ENCODE measurements at places on chromosomes 1 and 21. TPM values are rescaled to one million over a fixed set of nuclear protein-coding genes. Genes with fewer than 3 reads are reported as not detected.
A peak's percentile ranks its signal among the peaks of the same experiment; 100 is the strongest.

DNA sequence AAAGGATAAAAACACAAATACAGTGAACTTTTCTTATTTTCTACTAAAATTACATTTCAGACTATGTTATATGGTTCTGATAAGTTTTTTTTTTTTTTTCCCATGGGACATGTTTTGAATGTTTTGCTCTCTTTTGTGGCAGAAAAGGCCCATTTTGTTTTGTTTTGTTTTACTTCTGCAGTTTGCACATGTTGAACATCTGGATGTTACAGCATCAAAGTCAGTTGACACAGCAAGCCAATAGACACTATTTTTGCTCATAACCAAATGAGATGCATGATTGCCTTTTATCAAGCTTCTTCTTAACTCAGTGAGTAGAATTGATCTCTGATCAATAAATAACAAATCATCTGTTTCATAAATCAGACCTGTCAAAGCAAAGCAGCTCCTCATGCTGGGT lies 904.2 kb downstream of the ADGRL2 start:
- no peak overlapping the region for H3K4me3 ChIP-seq
- no peak overlapping the region for H3K27ac ChIP-seq
- no peaks in the 10 kb centered on the region for H3K27me3 ChIP-seq
- no peaks in the 10 kb centered on the region for H3K36me3 ChIP-seq
- DNase-seq = no peak

DNA sequence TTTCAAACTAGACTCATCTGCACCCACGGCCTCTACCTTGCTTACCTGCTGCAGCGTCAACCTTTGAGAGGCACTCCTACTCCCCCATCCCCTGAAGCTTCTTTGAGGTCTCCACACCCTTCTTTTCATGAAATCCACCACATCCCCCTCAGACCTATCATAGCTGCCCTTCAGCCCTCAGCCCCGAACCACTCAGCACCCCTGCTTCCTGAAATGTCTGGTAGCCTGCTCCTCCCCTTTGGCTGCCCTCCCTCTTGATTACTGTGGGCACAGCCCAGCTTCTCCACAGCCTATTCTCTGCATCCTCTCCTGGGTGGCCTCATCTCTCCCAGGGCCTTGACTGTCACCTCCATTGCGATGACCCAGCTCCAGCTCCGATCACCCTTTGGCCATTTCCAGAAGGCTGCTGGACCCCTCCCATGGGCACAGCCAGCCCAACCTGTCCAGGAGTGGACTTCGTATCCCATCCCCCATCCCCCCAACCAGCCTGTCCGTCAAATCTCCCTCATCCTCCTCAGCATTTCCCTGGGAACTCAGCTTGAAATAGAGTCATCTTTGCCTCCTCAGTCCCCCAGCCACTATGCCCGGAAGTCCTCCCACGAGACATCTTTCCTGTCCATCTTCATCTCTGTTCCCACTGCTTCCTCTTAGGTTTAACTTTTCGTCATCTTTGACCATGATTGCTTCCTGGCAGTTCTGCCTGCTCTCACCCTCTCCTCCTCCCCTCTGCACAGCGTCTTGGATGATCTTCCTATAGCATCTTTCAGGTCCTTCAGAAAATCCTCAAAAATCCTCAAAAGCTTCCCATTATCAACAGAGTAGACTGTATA lies 6.1 kb upstream of the ADORA1 start:
- H3K27me3 ChIP-seq = peaks cover 55% of the 10 kb centered on the region
- no peaks in the 10 kb centered on the region for H3K4me1 ChIP-seq
- no peak for DNase-seq
- no peaks in the 10 kb centered on the region for H3K36me3 ChIP-seq
- H3K4me3 ChIP-seq = no peak overlapping the region
- H3K27ac ChIP-seq = no peak overlapping the region

- no peaks in the 10 kb centered on the region for H3K4me1 ChIP-seq
- peaks cover 5% of the 10 kb centered on the region for H3K27me3 ChIP-seq
- DNase-seq = no peak
- no peak overlapping the region for H3K4me3 ChIP-seq
- no peaks in the 10 kb centered on the region for H3K36me3 ChIP-seq
Measured at GRCh38 chr1:2038229-2038628, 12.0 kb upstream of the PRKCZ start.

- H3K36me3 ChIP-seq = no peaks in the 10 kb centered on the region
- H3K27me3 ChIP-seq = no peaks in the 10 kb centered on the region
- H3K4me1 ChIP-seq = peaks cover 5% of the 10 kb centered on the region
- no peak overlapping the region for H3K4me3 ChIP-seq
- no peak for DNase-seq
Measured at GRCh38 chr1:24737368-24738117, 7.7 kb upstream of the CLIC4 start.

DNA sequence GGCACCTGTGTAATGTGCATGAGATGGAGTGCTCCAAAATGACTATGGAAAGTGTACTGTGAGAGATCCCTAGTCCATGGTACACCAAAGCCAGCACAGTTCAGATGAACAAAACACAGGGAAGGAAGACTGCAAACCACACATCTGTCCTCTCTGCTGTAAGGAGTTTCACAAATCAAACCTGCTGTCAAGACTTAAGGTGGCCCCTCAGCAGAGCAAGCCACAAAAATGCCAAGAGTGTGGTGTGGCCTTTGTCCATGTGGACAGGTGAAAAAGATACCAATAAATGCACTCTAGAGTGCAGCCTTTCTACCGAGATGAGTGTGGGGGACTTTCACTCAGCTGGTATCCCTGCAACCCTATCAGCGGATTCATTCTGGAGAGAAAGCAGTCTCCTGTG lies 12.9 kb downstream of the ZNF648 start:
- H3K36me3 ChIP-seq = no peaks in the 10 kb centered on the region
- no peak for DNase-seq
- H3K4me3 ChIP-seq = no peak overlapping the region
- H3K27me3 ChIP-seq = no peaks in the 10 kb centered on the region

GRCh38 chr1:157233131-157233530 lies 94.9 kb upstream of the ETV3 start:
- no peaks in the 10 kb centered on the region for H3K4me1 ChIP-seq
- no peak for DNase-seq
- no peaks in the 10 kb centered on the region for H3K27me3 ChIP-seq
- no peak overlapping the region for H3K27ac ChIP-seq

GRCh38 chr1:202047977-202048376 lies 37.6 kb downstream of the ELF3 start:
- no peaks in the 10 kb centered on the region for H3K27me3 ChIP-seq
- no peak overlapping the region for H3K27ac ChIP-seq
- H3K4me1 ChIP-seq = peaks cover 14% of the 10 kb centered on the region
- DNase-seq = no peak
- H3K36me3 ChIP-seq = no peaks in the 10 kb centered on the region
- H3K4me3 ChIP-seq = no peak overlapping the region

- H3K4me1 ChIP-seq = no peaks in the 10 kb centered on the region
- no peaks in the 10 kb centered on the region for H3K27me3 ChIP-seq
- no peak overlapping the region for H3K4me3 ChIP-seq
- no peak for DNase-seq
Measured at GRCh38 chr1:230172016-230172537, 105.0 kb downstream of the GALNT2 start.

- no peaks in the 10 kb centered on the region for H3K27me3 ChIP-seq
- H3K36me3 ChIP-seq = no peaks in the 10 kb centered on the region
- no peak overlapping the region for H3K27ac ChIP-seq
- no peaks in the 10 kb centered on the region for H3K4me1 ChIP-seq
- no peak for DNase-seq
Measured at GRCh38 chr1:213572912-213573647, 414.7 kb upstream of the PROX1 start.

GRCh38 chr1:28301368-28302174 lies 27.3 kb upstream of the MED18 start:
- DNase-seq = no peak
- H3K4me3 ChIP-seq = no peak overlapping the region
- H3K4me1 ChIP-seq = peaks cover 3% of the 10 kb centered on the region
- no peaks in the 10 kb centered on the region for H3K36me3 ChIP-seq
- H3K27ac ChIP-seq = no peak overlapping the region

DNA sequence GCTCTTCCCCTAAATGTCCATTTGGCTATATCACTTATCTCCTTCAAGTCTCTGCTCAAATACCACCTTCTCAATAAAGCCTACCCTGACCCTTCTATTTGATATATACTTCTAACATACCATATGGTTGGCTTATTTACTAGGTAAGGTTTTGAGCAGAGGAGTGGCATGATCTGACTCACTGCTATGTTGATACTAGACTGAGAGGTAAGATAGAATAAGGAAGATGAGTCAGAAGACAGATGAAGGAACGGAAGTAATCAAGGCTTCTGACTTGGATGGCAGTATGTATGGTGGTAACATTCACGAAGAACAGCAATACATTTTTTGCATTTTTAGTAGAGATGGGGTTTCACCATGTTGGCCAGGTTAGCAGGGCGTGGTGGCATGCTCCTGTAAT lies 4.8 kb upstream of the HRNR start:
- peak overlapping the region; percentile 57 for H3K27ac ChIP-seq
- H3K36me3 ChIP-seq = no peaks in the 10 kb centered on the region
- DNase-seq = no peak
- H3K4me3 ChIP-seq = no peak overlapping the region

DNA sequence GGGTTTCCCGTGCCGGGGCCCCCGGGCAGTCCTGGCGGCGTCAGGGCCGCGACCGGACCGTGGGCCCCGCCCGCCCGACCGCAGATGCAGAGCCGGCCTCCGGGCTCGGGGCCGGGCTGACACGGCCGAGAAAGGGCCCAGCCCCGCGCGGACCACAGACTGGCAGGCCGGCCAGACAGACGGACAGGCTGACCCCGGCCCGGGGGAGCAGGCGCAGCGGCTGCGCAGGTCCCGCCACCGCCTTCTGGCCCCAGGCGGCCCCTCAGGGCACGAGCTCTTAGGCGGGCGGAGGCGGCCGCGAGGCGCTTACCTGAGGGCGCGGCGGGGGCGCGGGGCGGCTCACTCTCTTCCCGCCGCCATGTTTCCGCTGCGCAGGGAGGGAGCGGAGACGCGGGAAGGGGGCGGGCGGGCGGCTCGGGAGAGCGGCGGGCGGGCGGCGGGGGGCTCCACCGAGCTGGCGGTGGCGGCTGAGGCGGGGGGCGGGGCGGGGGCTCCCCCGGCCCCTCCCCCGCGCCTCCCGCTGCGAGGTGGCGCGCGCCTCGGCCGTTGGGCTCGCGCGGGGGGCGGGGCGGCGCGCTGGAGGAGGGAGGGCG lies at the start of gene SCMH1:
TSS of gene SCMH1 (minus strand) at position 558 of the 593 bp plus-strand sequence. CDS start 56,173 bp downstream, outside the sequence.
- no peak for DNase-seq
- peak within 1 kb of the TSS; percentile 56 for H3K4me3 ChIP-seq
- H3K4me1 ChIP-seq = peaks cover 19% of the 10 kb centered on the region
- H3K27me3 ChIP-seq = no peaks in the 10 kb centered on the region
- peak within 1 kb of the TSS; percentile 32 for H3K27ac ChIP-seq

GRCh38 chr1:84722794-84723193 lies 32.5 kb upstream of the SSX2IP start:
- H3K36me3 ChIP-seq = no peaks in the 10 kb centered on the region
- DNase-seq = no peak
- H3K27me3 ChIP-seq = no peaks in the 10 kb centered on the region
- H3K27ac ChIP-seq = no peak overlapping the region
- H3K4me1 ChIP-seq = peaks cover 13% of the 10 kb centered on the region
- H3K4me3 ChIP-seq = no peak overlapping the region

- no peak for DNase-seq
- no peaks in the 10 kb centered on the region for H3K36me3 ChIP-seq
- H3K27ac ChIP-seq = no peak overlapping the region
- H3K4me1 ChIP-seq = peaks cover 5% of the 10 kb centered on the region
- no peak overlapping the region for H3K4me3 ChIP-seq
- peaks cover 12% of the 10 kb centered on the region for H3K27me3 ChIP-seq
Measured at GRCh38 chr1:7005762-7006161, 220.5 kb downstream of the CAMTA1 start.

- H3K4me3 ChIP-seq = no peak overlapping the region
- no peak overlapping the region for H3K27ac ChIP-seq
- no peaks in the 10 kb centered on the region for H3K4me1 ChIP-seq
- no peaks in the 10 kb centered on the region for H3K36me3 ChIP-seq
- H3K27me3 ChIP-seq = no peaks in the 10 kb centered on the region
Measured at GRCh38 chr1:90879281-90879680, 142.6 kb downstream of the ZNF644 start.

DNA sequence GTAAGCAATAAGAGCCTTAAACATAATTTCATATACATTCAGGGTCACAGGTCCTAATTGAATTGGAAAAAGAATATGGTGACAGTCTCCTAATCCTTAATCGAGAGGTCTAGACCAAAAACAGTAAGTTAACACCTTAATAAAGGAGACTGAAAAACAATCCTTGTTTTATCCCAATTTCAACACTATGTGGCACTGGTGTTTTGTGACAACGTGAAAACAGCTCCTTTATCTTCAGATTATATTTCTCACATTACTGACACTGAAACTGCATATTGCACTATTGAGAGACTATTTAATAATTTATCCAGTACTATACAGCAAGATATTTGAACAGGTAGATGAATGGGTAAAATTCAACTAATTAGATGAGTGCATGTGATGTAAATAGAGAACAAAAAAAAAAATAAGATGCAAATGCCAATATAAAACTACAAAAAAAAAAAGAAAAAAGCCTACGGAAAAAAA lies 34.1 kb downstream of the TP53BP2 start:
- DNase-seq = no peak
- no peaks in the 10 kb centered on the region for H3K27me3 ChIP-seq
- H3K36me3 ChIP-seq = peaks cover 8% of the 10 kb centered on the region
- peaks cover 7% of the 10 kb centered on the region for H3K4me1 ChIP-seq

GRCh38 chr1:245530937-245531336 lies 376.2 kb downstream of the KIF26B start:
- H3K36me3 ChIP-seq = no peaks in the 10 kb centered on the region
- no peak overlapping the region for H3K4me3 ChIP-seq
- no peak for DNase-seq
- no peak overlapping the region for H3K27ac ChIP-seq
- no peaks in the 10 kb centered on the region for H3K4me1 ChIP-seq
- no peaks in the 10 kb centered on the region for H3K27me3 ChIP-seq

DNA sequence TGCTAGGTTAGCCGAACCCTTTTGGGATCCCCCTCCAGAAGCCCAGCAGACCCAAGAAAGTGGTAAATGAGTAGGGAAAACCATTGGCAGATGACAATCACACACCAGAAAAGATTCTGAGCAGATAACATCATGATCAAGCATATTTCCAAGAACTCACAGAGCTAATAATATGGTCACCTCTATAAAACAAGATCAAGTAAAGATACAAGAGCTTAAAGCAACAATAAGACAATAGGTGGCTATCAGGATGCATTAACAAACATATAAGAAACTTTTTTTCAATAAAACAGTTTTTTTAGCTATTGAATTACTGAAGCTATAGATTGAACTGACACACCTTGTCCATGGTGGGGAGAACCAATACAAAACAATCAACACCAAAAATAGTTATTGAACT lies 29.0 kb downstream of the UBASH3A start:
- no peak overlapping the region for H3K4me3 ChIP-seq
- H3K4me1 ChIP-seq = peaks cover 4% of the 10 kb centered on the region
- H3K27ac ChIP-seq = no peak overlapping the region
- peaks cover 10% of the 10 kb centered on the region for H3K27me3 ChIP-seq

RBM11 gene
- 0.37 TPM for polyA plus RNA-seq

AGBL4 gene
- not detected for polyA plus RNA-seq

ZNF593OS gene
- 0.15 TPM for polyA plus RNA-seq

RGS4 gene
- 1.1 TPM for polyA plus RNA-seq

SPRR2F gene
- polyA plus RNA-seq = not detected

SPSB1 gene
- polyA plus RNA-seq = 43.2 TPM

ANGPTL3 gene
- polyA plus RNA-seq = not detected

Measured in keratinocyte (primary cell).